ENCODE measurements at places on chromosomes 4 and X.

- DNase-seq, result no peak
Measured at GRCh38 chrX:153465691-153466380, 4.5 kb downstream of the HAUS7 start.

GRCh38 chr4:162456106-162456505, 292.3 kb upstream of the FSTL5 start:
- DNase-seq, result no peak

DNA sequence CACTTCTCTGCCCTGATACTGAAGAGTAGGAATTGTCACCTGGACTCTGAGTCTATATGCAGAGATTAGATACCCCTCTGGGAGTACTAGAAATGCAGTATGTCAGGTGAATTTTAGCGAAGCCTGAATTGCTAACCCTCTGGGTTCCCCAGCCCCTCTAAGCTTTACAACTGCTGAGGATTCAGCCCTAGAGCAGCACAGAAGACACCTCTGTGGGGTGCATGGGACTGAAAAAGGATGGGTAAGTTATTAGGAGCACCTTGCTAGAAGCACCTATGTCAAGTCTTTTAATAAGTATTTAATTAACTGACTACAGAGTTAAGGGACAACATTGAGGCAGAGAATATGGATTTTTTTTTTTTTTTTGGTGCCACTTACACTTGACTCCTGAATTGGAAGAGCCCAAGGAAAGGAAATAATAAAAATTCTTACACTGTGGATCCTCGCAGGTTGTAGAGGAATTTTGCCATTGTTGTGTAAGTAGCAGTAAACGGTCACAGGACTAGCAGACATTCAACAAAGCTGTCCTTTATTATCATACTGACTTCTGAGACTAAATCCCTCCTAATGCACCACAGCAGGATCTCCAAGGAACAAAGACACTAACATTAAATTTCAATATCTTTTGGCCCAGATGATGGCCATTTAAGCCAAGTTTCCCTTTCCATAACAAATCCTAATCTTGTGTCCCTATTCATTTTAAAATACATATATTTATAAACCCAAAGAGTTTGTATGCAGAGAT, 253.2 kb downstream of the ANKRD50 start:
- DNase-seq, result no peak

DNA sequence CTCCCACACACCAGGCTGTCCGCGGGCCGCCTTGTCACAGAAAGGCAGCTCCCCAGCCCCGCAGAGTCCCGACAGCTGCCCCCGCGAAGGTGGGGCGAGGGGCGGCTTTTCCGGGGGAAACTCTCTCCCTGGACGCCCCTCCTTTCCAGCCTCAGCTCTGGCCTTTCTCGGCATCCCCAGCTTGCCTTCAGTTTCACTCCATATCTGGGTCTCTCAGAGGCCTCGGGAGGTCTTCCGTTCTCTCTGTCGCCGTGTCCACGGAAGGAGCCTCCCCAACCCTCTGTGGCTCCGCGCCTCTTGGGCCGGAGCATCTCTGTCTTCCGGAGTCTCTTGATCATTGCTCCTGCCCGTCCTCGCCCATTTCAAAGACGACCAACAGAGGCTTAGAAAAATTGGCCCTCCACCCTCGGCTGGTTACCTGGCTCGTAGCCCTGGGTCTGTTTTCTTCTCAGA, 6.1 kb upstream of the MSX1 start:
- DNase-seq, result peak; percentile 69

- no peak for DNase-seq
Measured at GRCh38 chr4:47840291-47840690, 2.4 kb upstream of the CORIN start.

DNA sequence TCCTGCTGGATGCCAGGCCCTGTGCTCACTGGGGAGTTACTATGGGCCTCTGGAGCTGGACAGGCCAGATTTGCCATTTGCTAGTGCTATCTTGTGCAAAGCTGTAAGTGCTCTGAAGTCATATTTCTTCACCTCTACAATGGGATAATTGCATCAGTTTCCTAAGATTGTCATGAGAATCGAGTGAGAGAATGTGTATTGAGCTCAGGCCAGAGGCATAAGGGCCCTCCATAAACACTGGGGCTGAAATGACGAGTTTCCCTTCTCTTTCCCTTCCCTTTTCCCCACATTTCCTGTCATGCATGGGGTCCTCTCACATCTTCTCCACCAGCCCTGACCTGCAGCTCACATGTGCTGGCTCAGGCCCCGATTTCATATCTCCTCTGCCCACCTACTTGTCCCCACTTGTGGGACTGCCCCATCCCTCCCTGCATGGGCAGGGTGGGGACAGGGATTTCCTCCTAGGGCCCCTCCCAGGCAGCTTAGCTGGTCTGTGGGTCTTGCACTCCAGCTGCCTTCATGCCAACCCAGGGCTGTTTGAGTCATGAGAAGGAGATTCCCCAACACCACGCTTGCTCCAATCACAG, 358.8 kb downstream of the MID1IP1 start:
- DNase-seq, result no peak

DNA sequence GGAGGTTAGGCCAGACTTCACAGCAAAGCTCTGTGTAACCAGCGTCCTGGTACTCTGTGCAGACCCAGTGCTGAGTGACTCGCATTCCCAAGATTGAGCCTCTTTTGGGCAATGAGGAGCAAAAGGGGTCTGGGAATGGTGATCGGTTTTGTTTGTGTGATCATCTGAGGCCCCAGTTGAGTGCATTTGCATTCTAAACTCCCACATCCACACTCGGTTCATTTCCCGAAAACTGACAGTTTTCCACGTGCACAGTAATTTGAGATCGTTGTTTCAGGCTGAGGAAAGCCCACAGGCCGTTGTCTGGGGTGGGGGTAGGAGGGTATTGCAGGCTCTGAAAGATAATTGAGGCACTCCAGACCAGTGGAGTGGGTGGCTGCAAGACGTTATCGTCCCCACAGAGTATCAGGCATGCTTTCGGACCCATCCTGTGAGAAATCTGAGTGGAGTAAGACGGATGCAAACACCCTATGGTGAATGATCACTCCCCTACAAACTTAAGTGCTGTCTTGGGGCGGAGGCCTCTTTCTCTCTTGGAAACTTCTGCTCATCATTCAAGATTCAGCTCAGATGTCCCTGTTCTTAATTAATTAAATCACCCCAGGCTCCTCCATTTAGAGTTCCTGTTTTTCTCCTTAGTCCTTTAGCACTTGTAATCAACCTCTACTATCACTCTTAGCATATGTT, 96.1 kb downstream of the AFF1 start:
- DNase-seq, result peak; percentile 72

- peak; percentile 92 for DNase-seq
Measured at GRCh38 chrX:51891821-51892551, 1.4 kb upstream of the MAGED1 start.

GRCh38 chrX:133594156-133594555, 178.9 kb upstream of the GPC4 start:
- no peak for DNase-seq

DNA sequence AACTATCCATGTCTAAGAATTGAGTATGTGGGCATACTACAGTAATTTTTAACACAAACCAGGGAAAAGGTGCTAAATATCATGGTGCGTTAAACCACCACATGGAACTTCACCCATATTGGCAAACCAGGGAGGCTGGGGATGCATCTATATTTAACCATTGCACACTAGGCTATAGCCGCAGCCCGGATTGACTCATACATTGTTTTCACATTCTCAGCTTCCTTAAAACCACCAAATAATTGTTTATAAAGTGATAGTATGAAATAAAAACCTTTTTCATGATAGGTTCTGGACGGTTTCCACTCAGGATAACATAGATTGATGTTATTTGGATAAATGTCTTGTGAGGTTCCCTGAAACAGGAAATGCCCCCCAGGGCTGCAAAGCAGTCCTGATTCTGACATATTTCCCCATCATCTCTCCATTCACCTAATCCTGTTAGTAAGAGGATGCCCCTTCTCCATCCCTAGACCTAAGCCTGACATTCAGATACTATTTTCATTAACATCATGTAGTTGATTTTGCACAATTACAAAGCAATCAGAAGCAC, 7.9 kb downstream of the COL25A1 start:
- DNase-seq, result no peak

DNA sequence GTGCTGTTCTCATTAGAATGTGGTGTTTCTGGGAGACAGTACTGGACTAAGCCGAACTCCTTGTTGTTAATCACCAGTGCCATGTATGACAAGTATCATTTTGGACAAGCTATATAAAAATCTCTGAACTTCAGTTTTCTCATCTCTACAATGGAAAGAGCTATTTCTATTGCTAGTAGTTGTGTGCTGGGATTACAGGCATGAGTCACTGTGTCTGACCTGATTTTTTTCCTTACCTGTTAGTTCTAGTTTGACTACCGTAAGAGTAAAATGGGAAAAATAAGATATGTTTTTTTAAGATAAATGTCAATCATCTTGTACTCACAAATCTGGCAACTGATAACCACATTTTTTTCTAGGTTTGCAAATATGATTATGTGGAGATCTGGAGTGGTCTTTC, 192.3 kb downstream of the TLL1 start:
- DNase-seq, result no peak

DNA sequence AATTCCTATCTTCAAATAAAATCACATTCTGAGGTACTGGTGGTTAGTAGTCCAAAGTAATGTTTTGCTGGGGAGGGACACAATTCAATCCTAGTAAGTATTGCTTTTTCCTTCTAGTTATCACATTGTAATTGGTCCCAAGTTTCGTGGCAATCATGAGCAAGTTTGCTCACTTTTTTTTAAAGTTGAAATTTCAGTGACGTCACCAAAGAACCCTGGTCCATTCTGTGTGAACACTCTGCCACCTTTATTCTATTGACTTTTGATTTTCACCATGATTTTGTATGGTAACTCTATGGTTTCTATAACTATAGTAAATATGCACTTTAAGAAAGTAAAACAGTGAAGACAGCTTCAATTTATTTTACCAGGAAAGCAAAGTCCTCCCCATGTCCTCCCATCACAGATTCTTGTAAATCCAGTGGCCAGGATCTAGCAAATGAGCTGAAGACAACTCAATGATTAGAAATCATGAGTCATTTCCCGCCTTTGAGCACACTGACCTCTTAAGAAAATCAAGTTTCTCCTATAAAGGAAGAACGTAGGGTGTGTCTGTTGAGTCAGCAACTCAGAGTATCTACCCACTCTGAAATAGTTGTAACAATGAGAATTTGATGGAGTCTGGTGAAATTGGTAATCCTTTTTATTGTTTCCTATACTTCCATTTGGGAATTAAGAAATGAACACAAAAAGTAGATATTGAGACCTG, 1306.6 kb upstream of the PABPC4L start:
- DNase-seq, result no peak

GRCh38 chr4:84964995-84965552, 1.4 kb downstream of the WDFY3 start:
- no peak for DNase-seq

GRCh38 chr4:113273721-113274220, 224.3 kb downstream of the ANK2 start:
- DNase-seq, result no peak

- DNase-seq, result no peak
Measured at GRCh38 chr4:139312552-139313332, 10.5 kb upstream of the NDUFC1 start.

GRCh38 chr4:136495851-136496250, 1036.4 kb downstream of the PCDH18 start:
- no peak for DNase-seq

DNA sequence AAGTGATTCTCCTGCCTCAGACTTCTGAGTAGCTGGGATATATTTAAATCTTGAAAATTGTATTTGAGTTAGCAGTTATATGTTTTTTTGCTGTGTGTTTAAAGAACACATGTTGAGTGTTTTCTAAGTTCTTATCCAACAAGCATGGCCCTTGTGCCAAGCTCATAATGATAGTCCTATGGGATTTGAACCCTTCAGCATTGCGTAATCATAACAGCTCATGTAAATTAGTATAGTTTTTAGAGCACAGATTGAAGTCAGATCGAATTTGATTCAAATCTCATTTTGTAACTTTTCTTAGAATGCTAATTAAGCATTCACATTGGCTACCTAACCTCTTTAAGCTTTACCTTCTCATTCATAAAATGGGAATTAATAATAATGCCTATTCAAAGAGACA, 12.2 kb downstream of the FAM149A start:
- DNase-seq, result no peak

GRCh38 chr4:178205826-178206225, 763.6 kb upstream of the AGA start:
- no peak for DNase-seq

GRCh38 chr4:38911257-38911656, 43.7 kb downstream of the FAM114A1 start:
- DNase-seq, result no peak

GRCh38 chrX:22397566-22397965, 124.9 kb downstream of the CBLL2 start:
- DNase-seq, result no peak

Measured in islet precursor cell (in vitro differentiated cells).